Skin of body (tissue), 3 donors: ENCODE measurements at places on chromosomes 3 and 15.

DNA sequence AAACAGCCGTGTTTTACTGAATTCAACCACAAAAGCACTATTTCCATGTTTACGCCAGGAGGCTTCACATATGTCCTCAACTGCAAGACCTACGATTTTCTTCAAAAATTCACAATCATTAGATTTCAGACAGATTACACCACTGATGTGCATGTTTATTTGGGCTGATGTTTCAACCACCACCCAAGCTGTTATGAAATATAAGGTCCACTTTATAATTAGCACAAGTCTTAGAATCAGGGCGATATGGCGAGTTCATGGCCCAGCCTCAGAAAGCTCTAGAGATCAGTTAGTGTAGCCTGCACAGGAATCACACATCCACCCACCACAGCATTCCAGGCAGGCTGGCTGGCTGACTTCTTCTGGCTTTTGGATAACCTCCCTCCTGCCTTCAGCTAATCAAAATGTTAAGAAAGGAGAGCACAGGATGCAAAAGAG is 15.4 kb downstream of the SH3BP5 start:
- DNase-seq = peak; percentile 92

DNA sequence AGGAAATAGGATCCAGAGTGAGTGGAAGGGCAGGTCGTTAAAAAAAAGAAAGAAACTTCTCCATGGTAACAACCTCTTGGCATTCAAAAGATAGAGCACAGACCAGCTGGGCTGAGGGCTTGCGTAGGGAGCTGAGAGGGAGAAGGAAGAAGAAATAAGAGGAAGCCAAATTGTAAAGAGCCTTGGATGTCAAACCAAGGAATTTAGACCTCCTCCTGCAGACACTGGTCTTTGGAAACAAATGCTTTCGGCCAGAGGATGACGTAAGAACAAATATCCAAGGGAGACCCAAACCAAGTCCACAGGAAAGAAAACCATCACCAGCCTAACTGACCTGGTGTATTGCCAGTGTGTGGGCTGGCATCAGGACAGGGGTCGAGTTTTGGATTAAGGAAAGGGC is 155.2 kb downstream of the UACA start:
- DNase-seq = peak; percentile 81

DNA sequence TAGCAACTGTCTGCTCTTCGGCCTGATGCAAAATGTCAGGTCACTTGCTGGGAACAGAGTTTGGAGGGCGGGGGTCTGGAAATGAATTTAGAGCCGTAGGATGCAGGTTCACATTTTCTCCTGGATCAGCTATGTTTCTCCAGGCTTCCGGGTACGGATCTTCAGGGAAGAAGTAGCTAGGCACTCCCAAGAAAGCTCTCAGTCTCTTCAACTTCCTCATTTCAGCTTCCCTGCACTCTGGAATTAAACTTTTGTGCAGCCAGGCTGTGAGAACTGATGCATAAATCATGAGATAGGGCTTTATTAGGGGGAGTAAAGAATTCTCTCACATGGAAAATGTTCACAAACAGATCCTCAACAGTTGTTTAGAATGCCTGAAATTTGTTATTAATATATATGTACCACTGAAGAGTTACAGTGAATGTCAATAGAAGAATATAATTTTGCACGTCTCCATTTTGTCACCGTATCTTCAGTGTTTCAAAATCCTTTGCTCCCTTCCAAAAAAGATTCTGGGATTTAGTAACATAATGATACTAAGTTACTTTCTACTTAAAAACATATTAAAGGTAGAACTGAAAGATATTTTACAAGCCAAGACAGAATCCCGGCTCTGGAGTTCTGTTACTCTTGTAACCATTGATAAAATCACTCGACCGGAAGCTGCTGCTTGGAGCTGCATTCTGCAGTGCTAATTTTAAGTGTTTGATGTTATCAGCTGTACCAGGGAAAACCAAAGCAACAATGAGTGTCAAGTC is 178.5 kb upstream of the P2RY1 start:
- no peak for DNase-seq

DNA sequence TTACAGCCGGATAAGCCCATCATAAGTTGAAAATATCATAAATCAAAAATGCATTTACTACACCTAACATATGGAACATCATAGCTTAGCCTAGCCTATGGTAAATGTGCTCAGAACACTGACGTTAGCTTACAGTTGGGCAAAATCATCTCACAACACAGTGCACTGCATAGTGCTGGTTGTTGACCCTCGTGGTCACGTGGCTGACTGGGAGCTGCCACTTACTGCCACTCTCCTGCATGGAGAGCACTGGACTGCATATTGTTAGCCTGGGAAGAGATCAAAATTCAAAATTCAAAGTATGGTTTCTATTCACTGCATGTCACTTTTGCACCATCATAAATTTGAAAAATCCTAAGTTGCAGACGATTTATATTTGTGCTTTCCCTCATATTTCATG is 94.0 kb upstream of the CACNA2D3 start:
- no peak for DNase-seq

DNA sequence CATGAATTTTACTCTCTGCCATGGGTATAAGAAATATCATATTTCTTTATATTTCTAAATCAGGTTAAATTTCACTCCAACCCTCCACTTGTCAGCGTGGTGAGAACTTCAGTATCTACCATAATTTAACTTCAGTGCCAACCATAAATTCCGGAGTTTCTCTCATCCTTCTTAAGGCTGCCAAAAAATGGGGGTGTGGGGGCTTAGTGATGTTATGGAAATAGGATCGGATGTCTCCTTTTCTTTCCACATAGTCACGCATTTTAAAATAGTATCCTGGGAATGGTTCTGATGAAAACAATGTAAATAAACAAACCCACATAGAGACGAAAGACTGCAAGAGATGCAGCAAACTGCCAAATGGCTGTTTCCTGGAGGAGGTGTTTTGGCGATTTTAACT is 12.9 kb upstream of the FAM3D start:
- DNase-seq = peak; percentile 37

- no peak for DNase-seq
Observed at GRCh38 chr3:188822004-188822403, 349.8 kb upstream of the TPRG1 start.

GRCh38 chr3:11323813-11324212 is 51.6 kb downstream of the ATG7 start:
- no peak for DNase-seq

GRCh38 chr3:96478496-96478895 is 335.9 kb upstream of the EPHA6 start:
- no peak for DNase-seq

GRCh38 chr3:178714925-178715832 is 178.9 kb downstream of the KCNMB2 start:
- peak; percentile 64 for DNase-seq

- no peak for DNase-seq
Observed at GRCh38 chr3:123347205-123347604, 101.7 kb downstream of the ADCY5 start.

- DNase-seq = no peak
Observed at GRCh38 chr3:67739851-67740250, 85.4 kb upstream of the SUCLG2 start.

GRCh38 chr3:14481018-14481645 is 59.0 kb downstream of the GRIP2 start:
- DNase-seq = no peak

DNA sequence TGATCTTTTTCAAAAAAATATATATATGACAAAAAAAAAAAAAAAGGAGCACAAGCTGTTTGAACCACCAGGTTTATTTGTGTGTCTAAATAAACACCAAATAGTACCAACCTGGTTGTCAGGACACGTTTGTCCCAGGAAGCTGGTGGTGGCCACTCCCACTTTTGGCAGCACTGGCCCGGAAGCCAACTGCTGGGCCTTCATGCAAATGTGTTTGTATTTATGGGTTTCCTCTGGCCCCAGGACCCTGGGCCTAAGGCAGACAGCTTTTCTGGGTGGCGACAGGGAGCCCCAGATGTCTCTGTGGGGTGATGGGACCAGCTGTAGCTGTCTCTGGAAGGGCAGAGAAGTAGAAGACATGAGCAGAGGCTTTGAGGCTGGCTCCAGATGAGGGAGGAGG is 31.6 kb downstream of the PRKCD start:
- DNase-seq = no peak

GRCh38 chr15:91625506-91625905 is 228.0 kb upstream of the SLCO3A1 start:
- no peak for DNase-seq
